Activated T-cell treated with anti-CD3 and anti-CD28 coated beads, Interleukin-2, amount 50 U/mL, for 72 hours (primary cell): ENCODE measurements at places on chromosomes 12 and 14. TPM values are rescaled to one million over a fixed set of nuclear protein-coding genes. Genes with fewer than 3 reads are reported as not detected.

The NXPH4 gene
- total RNA-seq: 1.5 TPM

The LTA4H gene
- total RNA-seq: 115 TPM

The KRT8 gene
- total RNA-seq: 0.65 TPM

The KRT6C gene
- total RNA-seq: not detected

The ADGRD1 gene
- total RNA-seq: 2.0 TPM

The TAPBPL gene
- 26.0 TPM for total RNA-seq

The PLCZ1 gene
- total RNA-seq: not detected

The SELPLG gene
- 55.4 TPM for total RNA-seq

The GPR137C gene
- 0.12 TPM for total RNA-seq

The TGM1 gene
- 9.3 TPM for total RNA-seq

The GPR68 gene
- 18.9 TPM for total RNA-seq

The BEST3 gene
- not detected for total RNA-seq

The TMEM132C gene
- not detected for total RNA-seq

DNA sequence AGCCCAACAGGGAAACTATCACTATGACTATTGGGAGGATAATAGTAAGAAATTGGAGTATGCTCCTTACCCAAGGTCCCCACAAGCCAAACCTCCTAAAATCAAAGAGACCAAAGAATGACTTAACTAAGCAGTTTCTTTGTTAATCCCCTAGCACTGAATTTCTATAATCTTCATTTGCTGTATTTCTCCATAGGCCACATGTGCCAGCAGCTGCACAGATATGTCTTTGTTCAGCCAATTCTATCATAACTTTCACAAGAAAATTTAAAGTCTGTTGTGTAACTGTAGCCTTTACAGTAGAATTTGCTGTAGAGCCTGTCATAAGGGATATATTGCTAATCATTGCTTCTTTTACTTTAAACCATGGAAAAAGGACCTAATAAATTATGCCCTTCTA is 104.0 kb downstream of the RIN3 start:
- H3K36me3 ChIP-seq: peaks cover 12% of the 10 kb centered on the region
- peaks cover 40% of the 10 kb centered on the region for H3K4me1 ChIP-seq
- DNase-seq: no peak
- no peak overlapping the region for H3K4me3 ChIP-seq

- H3K4me1 ChIP-seq: peaks cover 25% of the 10 kb centered on the region
- H3K4me3 ChIP-seq: peak overlapping the region; percentile 74
- H3K27ac ChIP-seq: no peak overlapping the region
- no peaks in the 10 kb centered on the region for H3K27me3 ChIP-seq
- H3K36me3 ChIP-seq: no peaks in the 10 kb centered on the region
Measured at GRCh38 chr12:106248312-106248845, 559 bp upstream of the CKAP4 start.

- no peak for DNase-seq
- peaks cover 1% of the 10 kb centered on the region for H3K36me3 ChIP-seq
- H3K4me3 ChIP-seq: no peak overlapping the region
- H3K27me3 ChIP-seq: no peaks in the 10 kb centered on the region
- no peak overlapping the region for H3K27ac ChIP-seq
Measured at GRCh38 chr12:30268041-30268440, 427.6 kb downstream of the IPO8 start.

DNA sequence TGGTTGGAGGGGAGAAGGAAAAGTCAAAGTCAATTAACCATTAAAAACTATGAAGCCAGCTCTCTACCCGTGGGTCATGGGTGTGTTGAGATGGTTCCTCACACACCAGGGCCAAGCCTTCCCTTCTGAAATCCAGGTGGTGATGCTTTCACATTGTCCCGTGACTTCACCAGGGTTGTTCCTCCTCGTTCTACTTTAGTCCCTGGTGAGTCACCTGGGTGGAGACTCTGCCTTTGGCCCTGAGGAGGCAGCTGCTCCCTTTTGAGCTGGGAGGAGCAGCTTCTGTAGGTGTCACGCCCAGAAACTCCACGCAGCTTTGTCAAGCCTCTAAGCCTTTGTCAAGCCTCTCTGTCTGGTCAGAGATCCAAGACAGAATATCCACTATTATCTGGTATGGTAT is 348.3 kb downstream of the BMP4 start:
- H3K36me3 ChIP-seq: no peaks in the 10 kb centered on the region
- H3K27me3 ChIP-seq: no peaks in the 10 kb centered on the region
- no peak for DNase-seq
- H3K4me1 ChIP-seq: no peaks in the 10 kb centered on the region
- H3K27ac ChIP-seq: no peak overlapping the region
- H3K4me3 ChIP-seq: no peak overlapping the region

DNA sequence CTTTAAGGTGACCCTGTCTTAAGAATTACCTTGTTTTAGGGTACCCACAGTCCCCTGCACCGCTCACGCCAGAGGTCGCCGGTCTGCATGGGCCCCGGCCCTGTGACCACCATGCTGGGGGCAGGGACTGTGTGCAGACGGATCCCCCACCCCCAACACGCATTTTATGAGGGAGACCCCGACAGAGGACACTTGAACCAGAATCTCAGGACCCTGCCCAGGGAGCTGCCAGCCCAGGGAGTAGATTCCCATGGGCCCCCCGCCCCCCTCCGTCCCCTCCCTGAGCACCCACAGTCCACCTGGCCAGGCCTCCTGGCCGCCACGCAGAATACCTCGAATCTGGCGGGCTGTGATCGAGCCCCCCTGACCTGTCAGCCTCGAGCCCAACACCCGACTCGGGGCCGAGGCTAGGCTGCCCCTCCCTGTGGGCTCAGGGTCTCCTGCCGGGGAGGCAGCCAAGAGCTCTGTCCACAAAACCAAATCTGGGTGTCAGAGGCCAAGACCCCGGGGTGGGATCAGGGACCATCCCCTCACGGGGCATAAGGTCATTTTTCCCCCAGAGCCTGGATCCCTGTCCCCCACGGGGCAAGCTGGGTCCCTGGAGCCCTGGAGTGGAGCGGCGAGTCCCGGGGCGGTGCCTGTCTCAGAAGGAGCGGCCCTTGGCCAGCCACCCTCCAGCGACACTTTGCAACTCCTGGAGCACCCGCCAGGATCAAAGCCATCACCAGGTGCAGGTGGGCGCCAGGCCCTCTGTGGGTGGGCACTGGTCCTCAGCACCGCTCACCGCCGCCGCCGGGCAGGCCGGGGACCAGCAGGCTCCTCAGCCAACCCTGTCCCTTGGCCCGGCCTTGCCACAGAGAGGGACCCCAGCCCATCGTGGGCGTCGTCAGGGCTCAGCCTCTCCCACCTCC is 155.8 kb upstream of the PKP2 start:
- no peak overlapping the region for H3K27ac ChIP-seq
- H3K36me3 ChIP-seq: no peaks in the 10 kb centered on the region
- no peaks in the 10 kb centered on the region for H3K4me1 ChIP-seq
- no peaks in the 10 kb centered on the region for H3K27me3 ChIP-seq
- no peak overlapping the region for H3K4me3 ChIP-seq

DNA sequence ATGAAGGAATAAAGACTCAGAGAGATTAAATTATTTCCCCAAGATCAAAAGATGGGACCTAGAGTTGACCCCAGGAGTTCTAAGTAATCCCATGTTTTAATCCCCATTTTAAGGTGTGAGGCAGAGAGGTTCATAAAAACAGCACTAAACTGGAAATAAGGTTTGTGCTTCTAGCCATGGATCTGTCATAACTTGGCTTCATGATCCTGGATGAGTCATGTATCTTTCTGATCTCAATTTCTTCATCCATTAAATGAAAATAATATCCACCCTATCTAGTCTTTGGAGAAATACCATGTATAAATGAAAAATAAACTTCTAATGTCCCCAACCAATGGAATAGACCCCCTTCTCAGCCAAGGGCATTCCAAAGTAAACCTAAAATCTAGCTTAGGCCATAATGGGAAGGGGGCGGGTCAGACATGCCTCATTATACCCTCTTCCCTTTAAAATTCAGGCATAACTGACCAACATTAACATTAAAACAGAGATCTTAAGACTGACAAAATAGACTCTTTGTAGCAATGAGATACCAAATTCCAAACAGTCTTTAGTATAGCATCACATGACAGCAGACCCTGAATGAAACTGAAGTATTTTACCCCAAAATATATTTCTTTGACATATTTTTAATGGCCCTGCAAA is 47.8 kb downstream of the SLC41A2 start:
- no peaks in the 10 kb centered on the region for H3K36me3 ChIP-seq
- H3K27me3 ChIP-seq: no peaks in the 10 kb centered on the region
- DNase-seq: no peak
- H3K4me3 ChIP-seq: no peak overlapping the region
- H3K27ac ChIP-seq: no peak overlapping the region

GRCh38 chr12:113479590-113480335 is 8.1 kb upstream of the LHX5 start:
- peak overlapping the region; percentile 27 for H3K4me3 ChIP-seq
- DNase-seq: peak; percentile 40
- H3K27ac ChIP-seq: peak overlapping the region; percentile 69
- H3K4me1 ChIP-seq: peaks cover 11% of the 10 kb centered on the region

- no peaks in the 10 kb centered on the region for H3K36me3 ChIP-seq
- no peak overlapping the region for H3K27ac ChIP-seq
- H3K4me1 ChIP-seq: no peaks in the 10 kb centered on the region
- H3K4me3 ChIP-seq: no peak overlapping the region
Measured at GRCh38 chr14:91927191-91927590, 20.3 kb downstream of the FBLN5 start.

GRCh38 chr12:6093764-6094163 is 30.7 kb downstream of the VWF start:
- no peak for DNase-seq
- H3K27me3 ChIP-seq: peaks cover 8% of the 10 kb centered on the region
- H3K27ac ChIP-seq: no peak overlapping the region

DNA sequence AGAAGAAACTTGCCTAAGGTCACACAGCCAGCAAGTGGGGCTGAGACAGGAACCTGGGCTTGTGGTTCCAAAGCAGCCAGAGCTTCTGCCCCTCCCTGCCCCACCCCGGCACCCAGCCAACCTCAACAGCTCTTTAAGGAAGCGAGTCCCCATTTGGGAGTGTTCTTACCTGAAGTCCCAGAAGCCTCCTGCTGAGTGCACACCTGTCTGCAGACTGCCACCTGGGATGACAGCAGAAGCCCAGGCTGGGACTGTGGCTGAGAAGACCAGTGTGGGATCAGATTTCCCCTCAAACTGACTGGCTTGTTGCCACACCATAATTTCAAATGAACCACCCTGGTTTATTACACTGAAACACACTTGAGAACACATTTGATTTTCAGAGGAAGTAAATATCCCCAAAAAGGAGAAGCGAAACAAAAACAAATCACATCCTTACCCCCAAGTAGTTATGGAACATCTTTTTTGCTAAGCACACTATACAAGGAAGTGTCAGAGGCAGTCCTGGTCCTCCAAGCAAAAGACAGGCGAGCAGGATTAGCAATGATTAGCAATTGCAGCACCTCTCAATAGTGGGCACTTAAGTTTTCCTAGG is 6.3 kb upstream of the RIN3 start:
- no peak overlapping the region for H3K4me3 ChIP-seq
- peaks cover 6% of the 10 kb centered on the region for H3K4me1 ChIP-seq
- DNase-seq: no peak

GRCh38 chr12:57370696-57371095 is 60.1 kb downstream of the R3HDM2 start:
- no peak overlapping the region for H3K4me3 ChIP-seq
- no peaks in the 10 kb centered on the region for H3K4me1 ChIP-seq
- no peak for DNase-seq
- H3K36me3 ChIP-seq: peaks cover 14% of the 10 kb centered on the region

DNA sequence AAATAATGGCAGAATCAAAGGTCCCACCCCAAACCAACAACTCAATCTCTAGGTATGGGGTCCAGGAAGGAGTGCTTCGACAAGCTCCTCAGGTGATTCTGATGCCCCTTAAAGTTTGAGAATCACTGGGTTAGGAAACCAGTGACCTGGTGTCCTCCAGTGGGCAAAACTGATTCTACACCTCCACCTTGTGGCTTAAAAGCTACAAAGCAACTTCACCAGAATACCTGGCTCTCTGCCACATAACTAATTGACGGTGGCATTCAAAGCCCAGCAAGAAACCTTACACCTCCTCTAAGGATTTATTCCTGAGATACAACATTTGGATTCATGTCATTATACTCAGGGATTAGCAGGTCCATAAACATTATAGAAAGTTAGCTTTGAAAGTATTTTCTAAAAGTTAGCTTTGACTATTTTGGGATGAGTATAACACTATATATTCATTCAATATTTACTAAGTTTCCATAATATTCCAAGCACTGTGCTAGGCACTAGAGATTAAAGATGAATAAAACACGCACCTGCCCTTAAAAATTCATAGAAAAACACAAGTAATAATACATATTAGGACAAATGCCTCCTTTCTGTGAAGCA is 45.4 kb downstream of the DCAF5 start:
- no peak overlapping the region for H3K27ac ChIP-seq
- H3K4me3 ChIP-seq: no peak overlapping the region
- peaks cover 3% of the 10 kb centered on the region for H3K36me3 ChIP-seq
- H3K27me3 ChIP-seq: no peaks in the 10 kb centered on the region
- H3K4me1 ChIP-seq: no peaks in the 10 kb centered on the region

GRCh38 chr12:132711080-132711843 is 620 bp downstream of the PGAM5 start:
- H3K27me3 ChIP-seq: no peaks in the 10 kb centered on the region
- H3K36me3 ChIP-seq: peaks cover 13% of the 10 kb centered on the region
- no peak overlapping the region for H3K27ac ChIP-seq
- H3K4me3 ChIP-seq: peak overlapping the region; percentile 89
- DNase-seq: peak; percentile 53

- DNase-seq: no peak
- H3K4me1 ChIP-seq: no peaks in the 10 kb centered on the region
- no peaks in the 10 kb centered on the region for H3K27me3 ChIP-seq
- H3K27ac ChIP-seq: no peak overlapping the region
Measured at GRCh38 chr12:87807086-87807485, 222.1 kb downstream of the C12orf50 start.

- DNase-seq: no peak
- no peaks in the 10 kb centered on the region for H3K4me1 ChIP-seq
Measured at GRCh38 chr12:103326190-103326589, 169.6 kb downstream of the C12orf42 start.

DNA sequence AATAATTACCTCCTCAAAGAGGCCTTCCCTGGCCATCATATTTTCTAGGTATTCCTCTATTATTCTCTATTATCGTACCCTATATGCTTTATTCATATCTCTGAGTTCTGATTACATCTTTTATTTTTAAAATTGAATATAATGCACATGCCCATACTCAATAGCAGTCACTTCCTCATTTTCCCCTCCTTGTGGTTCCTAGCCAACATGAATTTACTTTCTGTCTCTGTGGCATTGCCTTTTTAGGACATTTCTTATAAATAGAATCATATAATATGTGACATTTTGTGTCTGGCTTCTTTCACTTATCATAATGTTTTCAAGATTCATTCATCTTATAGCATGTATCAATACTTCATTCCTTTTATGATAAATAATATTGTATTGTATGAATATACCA is 74.4 kb upstream of the TRHDE start:
- H3K36me3 ChIP-seq: no peaks in the 10 kb centered on the region
- H3K4me3 ChIP-seq: no peak overlapping the region
- DNase-seq: no peak
- H3K27ac ChIP-seq: no peak overlapping the region
- H3K4me1 ChIP-seq: no peaks in the 10 kb centered on the region
- no peaks in the 10 kb centered on the region for H3K27me3 ChIP-seq
